ENCODE measurements at places on chromosomes 11 and 22.
A peak's percentile ranks its signal among the peaks of the same experiment; 100 is the strongest.

- no peak for DNase-seq
Observed at GRCh38 chr11:118652681-118653181, 26.7 kb downstream of the TREH start.

DNA sequence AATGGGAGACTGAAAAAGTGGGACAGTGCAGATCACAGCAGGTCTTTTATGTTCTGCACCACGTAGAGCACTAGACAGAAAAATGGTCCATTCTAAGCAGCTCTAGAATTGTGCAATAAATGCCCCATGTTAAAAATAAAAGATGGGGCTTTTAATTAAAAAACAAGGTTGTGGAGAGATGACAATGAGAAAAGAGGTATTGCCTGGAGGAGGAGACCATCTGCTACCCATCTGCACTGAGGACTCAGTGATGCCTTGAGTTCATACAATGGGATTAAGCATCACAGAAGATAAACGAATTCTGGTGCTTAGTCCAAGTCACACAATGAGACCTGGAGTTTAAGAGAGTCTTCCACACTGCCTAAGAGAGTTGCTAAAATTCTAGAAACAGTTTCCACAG, 73.6 kb downstream of the PAK1 start:
- no peak for DNase-seq

GRCh38 chr11:85941380-85941973, 86.3 kb downstream of the CCDC83 start:
- DNase-seq = peak; percentile 28

DNA sequence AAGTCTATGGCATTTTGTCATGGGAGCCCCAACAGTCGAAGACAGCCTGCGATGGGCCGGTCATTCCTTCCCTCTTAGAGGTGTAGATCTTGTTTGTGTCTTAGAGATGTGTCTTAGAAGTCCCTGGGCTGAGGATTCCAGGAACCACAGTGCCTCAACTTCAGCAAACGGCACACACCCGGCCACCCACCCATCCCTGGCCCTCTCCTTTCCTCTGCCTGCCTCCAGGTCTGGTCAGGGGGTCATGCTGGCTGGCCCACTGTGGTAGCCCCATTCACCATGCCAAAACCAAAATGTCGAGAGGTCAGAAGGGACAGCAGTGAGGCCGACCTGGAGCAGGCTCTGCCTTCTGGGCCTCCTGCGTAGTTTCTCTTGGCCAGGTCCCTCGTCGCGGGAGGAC, 857.9 kb downstream of the TBC1D22A start:
- no peak for DNase-seq

DNA sequence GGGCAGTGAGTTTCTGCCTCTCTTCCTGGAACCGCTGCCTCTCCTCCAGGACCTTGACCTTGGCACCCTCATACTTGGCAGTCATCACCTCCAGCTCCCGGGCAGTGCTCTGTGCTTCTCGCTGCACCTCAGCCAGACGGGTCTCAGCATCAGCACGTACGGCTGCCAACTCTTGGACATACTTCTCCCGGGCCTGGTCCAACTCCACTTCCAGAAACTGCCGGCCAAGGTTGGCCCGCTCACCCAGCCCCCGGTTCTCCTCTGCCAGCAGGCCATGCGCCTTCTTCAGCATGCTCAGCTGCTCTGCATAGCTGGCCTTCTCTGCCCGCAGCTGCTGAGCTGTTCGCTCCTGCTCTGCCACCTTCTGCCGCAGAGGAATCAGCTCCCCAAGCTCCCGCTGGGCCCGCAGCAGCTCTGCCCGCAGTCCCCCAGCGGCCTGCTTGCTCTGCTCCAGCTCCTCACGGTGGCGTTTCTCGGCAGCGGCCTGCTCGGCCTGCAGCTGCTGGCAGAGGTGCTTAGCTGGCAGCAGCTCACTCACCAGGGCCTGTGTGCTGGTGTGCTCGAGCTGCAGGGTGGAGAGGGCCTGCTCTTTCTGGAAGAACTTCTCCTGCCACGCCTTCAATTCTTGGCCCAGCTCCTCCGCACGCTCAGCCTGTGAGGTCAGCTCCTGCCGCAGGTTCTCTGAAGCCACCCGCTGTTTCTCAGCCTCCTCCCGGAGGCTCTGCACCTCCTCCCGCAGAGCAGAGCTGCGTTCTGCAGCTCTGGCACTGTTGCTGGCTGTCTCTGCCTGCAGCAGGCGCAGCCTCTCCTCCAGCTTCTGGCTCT, 14.4 kb downstream of the IL18BP start:
- DNase-seq = no peak

DNA sequence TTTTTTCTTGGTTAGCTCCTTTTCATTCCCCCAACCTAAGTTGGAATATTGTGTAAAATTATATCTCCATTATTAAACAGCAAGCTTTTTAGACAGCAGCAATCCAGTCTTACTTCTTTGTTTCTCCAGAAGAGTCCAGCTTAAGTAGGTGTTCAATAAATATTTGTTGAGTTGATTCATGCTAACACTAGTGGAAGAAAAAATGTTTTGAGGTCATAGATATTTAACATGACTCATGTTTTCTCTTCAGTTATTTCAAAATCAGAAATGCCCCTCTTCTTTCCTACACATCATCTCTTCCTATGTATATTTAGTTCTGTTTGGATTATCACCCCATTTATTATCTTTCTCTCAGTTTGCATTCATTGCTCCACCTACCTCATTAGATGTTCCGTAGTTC, 20.3 kb downstream of the CCDC83 start:
- no peak for DNase-seq

- peak; percentile 61 for DNase-seq
Observed at GRCh38 chr11:119493712-119494111, 70.7 kb upstream of the THY1 start.

- DNase-seq = peak; percentile 83
Observed at GRCh38 chr11:79493555-79494171, 52.8 kb upstream of the TENM4 start.

DNA sequence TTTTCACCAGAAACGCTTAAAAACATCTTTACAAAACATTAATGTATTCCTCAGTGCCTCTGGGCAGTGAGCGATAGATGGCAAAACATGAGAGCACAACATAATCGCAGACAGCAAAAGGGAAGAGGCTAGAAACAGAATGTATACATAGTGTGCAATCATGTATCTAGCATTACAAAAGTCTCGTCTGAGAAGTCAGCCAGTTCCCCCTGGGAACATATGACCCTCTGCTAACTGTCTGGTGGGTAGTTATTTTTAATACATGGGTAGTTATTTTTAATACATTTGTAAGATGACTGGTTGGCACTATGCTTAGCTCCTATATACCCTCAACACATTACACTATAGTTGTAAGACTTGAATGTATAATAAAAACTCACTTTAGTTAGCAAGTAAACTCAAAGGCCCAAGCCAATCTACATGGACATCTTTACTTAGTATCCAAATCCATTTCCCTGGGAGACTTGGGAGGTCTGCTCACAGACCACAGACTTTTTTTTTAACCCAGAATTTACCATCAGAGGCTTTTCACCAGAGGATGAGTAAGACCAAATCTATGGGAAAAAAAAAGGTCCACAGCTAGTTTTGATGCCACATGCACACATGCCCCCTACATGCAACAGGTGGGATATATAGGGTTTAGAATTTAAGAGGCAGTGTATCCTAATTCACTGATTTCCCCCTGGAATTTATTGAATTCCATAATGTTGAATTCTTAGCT, 71.7 kb downstream of the AMBRA1 start:
- no peak for DNase-seq

- DNase-seq = no peak
Observed at GRCh38 chr11:76801225-76801624, 18.1 kb downstream of the TSKU start.

DNA sequence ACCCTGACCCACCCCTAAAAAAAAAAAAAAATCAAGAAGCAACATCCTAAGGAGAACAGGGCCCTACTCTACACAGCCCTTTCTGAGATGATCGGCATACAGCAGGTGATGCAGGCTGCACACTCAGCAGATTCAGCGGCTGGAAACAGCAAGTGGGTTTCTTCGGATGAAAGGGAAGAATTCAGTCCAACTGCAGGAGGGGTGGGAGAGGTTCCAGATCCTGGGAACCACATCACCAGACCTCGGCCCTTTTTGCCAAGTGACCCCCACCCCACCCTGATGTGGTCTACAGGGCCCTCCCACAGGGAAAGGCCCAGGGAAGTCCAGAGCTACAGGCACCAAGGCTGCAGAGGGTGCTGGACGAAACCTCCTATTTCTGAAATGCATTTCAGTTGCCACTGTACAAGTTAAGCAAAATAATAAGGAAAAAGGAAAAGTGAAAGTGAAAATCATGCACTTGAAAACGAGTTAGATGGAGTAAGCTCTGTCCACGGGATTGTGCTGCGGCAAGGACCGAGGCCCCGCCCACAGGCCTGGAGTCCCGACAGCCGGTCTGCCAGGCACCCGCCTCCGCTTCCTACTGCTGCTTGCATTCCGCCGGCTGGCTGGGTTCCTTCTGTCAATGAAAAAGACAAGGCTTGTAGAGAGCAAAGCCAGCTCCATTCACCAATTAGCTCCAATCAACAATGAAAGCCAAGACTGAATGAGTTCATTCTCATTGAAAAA, 16.0 kb upstream of the PHLDA2 start:
- DNase-seq = no peak

DNA sequence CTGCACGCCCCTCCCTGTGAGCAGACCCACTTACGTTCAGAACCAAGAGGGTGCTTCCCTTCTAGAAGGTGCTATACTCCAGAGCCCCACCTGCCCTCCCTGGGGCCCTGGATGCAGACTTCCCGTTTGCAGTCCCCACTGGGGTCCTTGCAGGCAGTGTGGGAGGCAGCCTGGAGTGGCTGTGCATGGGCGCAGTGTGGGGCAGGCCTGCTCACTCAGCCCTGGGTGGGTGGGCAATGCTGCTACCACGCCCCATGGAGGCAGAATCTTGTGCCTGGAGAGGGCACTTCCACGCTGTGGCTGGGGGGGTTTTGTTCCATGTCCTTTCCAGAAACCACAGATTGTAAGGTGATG, 116.2 kb downstream of the KCNQ1OT1 start:
- DNase-seq = no peak

DNA sequence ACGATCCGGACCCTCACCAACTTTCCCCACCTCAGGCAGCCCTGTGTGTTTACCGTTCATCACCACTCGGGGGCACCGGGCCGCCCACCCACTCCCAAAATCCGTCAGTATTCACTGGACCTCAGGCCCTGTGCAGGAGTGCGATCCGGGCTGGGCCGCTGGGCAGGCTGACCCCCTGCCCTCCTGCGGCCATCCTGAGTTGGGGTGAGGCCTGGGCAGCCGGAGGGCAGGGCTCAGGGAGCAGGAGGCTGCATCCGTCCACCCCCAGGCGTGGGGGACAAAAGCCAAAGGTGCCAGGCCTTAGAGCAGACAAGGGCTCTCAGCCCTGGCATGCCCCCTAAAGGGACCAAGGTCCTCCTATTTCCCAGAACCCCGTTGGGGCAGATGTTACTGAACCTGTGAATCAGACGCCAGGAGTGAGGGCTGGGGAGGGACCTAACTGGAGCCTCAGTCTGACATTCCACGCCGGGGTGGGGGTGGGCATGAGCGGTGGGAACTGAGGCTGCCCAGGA, 16.8 kb upstream of the TMEM191C start:
- DNase-seq = no peak

DNA sequence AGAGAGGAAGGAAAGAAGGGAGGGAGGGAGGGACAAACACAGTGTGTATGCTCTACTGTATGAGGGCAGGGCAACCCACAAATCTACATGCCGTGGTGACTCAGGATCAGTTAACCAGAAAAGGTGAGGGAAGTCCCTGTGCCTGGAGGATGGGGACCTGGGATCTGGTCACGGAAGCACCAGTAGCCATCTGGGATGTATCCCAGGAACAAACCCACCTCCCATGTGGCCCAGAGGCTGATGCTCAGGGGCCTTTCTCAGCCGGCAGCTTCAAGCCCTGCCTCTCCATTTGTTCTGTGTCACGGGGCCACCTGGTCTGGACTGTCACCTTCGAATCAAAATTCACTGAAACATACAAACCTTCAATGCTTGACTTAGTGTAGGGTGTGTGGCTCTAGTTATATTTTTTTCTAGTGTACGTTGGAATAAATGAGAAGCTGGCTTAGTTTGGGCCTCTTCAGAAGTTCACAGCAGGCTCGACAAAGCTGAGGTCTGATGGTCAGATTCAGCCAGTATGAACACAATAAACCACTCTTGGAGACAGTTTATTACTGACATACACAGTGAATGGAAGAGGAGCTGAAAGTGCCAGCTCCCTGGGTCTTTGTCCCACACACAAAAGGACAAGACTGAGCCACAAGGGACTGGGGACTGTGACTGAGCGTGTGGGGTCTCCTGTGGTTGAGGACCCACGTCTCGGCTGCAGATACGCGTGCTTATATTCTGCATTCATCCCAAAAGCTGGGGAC, 23.5 kb upstream of the RTL6 start:
- no peak for DNase-seq

DNA sequence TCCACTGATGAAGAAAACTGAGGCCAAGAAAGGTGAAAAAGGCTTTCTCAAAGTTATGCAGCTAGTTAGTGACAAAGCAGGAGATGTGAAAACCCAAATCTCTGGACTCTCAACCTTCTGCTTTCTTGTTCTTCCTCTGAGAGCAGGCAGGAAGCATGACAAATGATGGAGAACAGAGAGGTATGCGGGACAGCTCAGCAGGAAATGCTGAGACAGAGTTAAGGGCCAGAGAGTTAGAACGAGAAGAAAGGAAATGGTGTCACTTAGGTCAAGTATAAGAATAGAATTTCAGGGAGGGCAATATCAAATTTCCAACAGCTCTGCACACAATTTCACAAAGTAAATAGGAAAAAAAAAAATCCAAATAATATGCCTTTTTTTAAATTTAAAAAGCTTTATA, 67.6 kb upstream of the ARHGAP42 start:
- no peak for DNase-seq

DNA sequence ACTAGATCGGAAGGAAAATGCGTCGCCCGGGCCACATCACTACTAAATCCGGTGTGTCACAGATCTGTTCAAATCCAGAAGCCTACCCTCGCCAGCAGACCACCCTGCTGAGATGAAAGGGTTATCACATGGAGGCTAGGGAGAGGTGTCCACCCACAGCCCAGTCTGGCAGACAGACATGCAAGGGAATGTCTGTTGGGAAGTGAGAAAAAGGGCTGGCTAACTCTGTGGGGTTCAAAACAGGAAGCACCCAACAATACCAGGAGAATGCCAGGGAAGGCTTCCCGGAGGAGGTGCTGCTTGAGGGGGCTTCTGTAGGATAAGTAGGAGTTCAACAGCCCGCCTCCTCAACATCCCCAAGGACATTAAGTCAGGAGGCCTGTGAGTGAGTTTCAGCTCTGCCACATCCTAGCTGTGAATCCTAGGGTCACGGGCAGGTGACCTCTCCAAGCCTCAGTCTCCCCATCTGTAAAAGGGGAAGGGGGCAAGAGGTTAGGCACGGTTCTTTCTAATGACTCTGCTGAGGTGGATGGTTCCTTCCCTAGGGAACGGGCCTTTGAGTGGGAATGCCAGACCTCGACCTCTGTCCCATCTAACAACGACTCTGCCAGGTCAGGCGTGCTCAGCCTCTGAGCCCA, 1.1 kb downstream of the TPST2 start:
- no peak for DNase-seq

DNA sequence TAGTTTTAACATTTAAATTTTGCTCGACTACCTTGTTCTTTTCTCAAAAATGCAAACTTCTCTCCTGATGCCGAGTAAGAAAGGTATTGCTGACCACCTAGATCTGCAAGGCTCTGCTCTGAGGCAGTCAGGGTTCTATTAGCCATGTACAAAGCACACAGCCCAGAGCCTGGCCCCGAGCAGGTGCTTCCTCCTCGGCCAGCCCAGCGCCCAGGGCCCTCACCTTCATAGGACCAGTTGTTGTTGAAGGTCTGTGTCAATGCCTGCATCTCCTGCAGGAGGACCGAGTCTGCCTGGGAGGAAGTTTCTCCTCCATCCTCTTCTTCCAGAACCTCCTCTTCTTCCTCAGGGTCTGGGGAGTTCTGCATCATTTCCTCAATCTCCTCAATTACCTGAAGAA, 35.8 kb downstream of the FEZ1 start:
- DNase-seq = no peak

GRCh38 chr11:121341609-121342008, 49.0 kb downstream of the SC5D start:
- DNase-seq = no peak
